ENCODE measurements at places on chromosomes 12 and 14.

DNA sequence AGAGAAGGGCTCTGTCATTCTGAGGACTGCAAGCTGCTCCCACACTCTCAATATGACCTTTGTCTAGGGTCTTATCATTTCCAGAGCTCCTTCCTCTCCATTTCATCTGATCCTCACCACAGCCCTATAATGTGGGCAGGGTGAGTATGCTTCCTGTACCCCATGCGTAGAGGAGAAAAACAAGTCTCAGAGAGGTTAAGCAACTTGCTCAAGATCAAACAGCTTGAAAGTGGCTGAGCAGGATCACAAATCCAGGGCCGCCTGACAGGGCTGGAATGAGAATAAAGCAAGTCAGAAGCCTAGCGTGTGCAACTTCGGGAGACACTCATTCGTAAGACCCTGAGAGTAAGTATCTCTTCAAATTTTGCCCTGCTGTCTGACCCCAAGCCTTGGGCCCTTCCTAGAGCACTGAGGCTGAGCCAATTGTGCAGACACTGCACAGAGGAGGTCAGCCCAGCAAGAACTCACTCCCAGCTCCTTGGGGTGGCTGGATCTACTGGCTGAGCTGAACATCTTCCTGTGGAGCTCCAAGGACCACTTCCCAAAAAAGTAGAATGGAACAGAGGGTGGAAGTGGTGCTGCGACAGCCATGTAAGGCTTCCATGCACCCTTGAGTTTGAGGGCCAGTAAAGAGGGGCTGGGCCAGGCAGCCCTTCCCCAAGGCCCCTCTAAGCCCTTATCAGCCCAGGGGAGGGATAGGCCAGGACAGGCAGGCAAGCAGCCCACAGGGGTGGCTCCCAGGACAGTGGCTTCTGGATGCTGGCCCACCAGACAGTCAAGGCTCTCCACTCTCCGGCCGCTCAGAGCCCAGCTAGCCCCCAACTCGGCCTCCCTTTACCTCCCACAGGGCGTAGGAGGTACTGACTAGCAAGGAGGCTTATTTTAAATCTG is 10.5 kb downstream of the ZFP36L1 start:
- no peak for DNase-seq

GRCh38 chr14:97641827-97642226 is 844.6 kb downstream of the VRK1 start:
- DNase-seq = no peak

DNA sequence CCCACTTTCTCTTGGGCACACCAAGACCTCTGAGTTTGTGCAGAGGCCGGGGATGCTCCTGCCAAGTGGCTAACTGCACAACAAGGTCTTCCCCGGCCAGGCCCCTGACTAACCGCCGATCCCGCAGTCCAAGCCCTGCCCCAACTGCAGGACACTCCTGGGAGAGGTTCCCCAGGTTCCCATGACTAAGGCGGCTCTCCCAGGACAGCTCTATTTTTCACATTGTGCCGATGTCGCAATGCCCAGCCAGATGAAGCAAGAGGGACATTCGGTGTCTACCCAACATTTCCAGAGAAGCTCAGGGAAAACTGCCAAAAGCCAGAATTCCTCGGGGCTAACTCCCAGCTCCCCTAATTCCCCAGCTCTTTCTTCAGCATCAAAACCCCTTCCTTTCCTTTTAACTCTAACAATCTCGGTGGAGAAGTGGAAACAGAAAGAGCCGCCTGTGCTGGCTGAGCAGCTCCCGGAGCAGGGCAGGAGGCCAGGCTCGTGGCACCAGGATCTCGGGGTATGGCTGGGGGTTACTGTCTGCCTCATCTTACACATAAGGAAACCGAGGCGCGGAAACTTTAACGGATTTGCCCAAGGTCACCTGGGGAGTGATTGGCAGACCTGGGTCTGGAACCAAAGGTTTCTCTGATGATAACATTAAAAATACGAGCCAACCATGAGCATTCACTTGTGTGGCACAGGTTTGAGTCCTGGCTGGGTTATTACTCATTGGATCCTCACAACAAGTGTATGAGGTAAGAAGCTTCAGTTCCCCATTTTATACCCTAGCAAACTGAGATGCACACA is 318.2 kb downstream of the BCL11B start:
- DNase-seq = no peak

- DNase-seq = no peak
These were observed 164.0 kb downstream of the ETV6 start for GRCh38 chr12:11813438-11813813.

DNA sequence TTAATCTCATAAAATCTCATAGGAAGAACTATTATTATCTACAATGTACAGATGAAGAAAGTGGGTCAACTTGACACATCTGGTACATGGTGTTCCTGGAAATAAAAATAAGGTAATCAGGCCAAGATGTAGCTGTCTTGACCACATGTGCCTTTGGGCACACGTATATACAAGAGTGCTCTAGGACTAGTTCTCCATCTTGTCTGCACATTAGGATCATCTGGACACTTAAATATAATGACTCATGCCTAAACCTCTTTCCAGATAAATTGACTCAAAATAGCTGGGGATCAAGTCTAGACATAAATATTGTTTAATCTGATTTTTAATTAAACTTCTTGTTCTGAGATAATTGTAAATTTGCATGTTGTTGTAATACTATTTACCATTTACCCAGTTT is 182.6 kb downstream of the CNTN1 start:
- DNase-seq = no peak

DNA sequence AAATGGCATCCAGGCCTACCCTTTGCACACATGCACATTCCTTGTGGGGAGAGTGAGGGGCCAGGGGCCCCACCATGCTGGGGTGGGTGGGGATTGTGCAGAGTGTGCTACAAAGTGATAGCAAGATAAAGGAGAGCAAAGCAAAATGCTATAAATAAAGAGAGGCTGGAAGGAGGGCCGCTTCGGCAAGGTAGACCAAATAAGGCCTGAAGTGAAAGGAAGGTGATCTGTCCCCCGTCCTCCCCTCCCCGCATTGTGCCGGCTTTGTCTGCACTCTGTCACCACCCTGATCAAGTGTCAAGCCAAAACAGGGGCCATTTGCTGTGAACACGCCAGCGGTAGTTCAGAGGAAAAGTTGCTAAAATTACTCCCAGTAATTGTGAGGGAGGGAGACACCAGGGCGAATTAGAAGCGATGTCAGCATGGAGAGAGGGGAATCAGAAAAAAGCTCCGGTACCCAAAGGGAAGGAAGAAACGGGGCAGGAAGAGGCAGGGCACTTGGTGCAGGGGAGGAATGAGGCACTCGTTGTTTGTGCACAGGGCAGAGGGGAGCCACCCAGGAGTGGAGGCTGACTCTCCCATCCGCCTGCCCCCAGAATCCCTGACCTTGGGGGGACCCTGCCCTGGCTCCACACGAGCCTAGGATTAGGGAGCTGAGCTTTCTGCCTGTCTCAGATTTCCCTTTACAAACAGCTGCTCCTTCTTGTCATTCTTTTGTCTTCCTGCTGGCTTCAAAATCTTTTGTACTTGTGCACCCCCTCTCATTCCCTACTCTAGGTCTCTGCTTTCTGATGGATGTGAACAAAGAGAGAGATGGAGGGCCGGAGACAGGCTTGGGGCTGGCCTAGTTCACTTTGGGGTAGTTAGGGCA is 2.9 kb upstream of the MYH7 start:
- DNase-seq = no peak

- DNase-seq = no peak
These were observed 5.0 kb upstream of the PKP2 start for GRCh38 chr12:32901553-32901952.
